ENCODE measurements at places on chromosomes 2 and 18. TPM values are rescaled to one million over a fixed set of nuclear protein-coding genes. Genes with fewer than 3 reads are reported as not detected.

LIPG gene
- total RNA-seq, result 173 TPM

SH3YL1 gene
- total RNA-seq, result 16.6 TPM

PROKR1 gene
- 0.14 TPM for total RNA-seq

HOXD10 gene
- 18.8 TPM for total RNA-seq

EHD3 gene
- 4.6 TPM for total RNA-seq

DNAJC5G gene
- not detected for total RNA-seq

TRAF3IP1 gene
- total RNA-seq, result 8.2 TPM
